ENCODE measurements at places on chromosomes 6 and 20.

- no peak overlapping the region for H3K27ac ChIP-seq
- no peaks in the 10 kb centered on the region for H3K36me3 ChIP-seq
- no peak for DNase-seq
- H3K4me3 ChIP-seq, result no peak overlapping the region
Measured at GRCh38 chr6:157804448-157805327, 18.4 kb upstream of the SNX9 start.

DNA sequence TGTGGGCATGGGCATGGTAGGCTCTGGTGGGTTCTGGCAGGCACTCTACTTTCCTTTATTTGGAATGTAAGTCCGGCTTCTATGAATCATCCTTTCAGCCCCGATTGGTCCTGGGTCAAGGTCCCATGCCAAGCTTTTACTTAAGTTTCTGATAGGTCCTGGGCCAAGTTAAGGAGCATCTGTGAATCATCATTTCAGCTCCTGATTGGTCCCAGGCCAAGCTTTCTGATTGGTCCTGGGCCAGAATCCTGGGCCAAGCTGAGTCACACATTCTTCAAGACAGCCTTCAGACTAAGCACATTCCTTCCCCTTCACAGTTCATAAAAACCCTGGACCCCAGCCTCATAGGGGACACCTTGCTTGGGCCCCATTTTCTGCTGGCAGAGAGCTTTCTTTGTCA lies 231.0 kb upstream of the EYS start:
- no peaks in the 10 kb centered on the region for H3K4me1 ChIP-seq
- H3K27ac ChIP-seq, result no peak overlapping the region
- H3K36me3 ChIP-seq, result no peaks in the 10 kb centered on the region
- DNase-seq, result no peak
- H3K4me3 ChIP-seq, result no peak overlapping the region

- H3K4me1 ChIP-seq, result no peaks in the 10 kb centered on the region
- no peak overlapping the region for H3K4me3 ChIP-seq
- no peak overlapping the region for H3K27ac ChIP-seq
- no peaks in the 10 kb centered on the region for H3K36me3 ChIP-seq
Measured at GRCh38 chr6:39037707-39038106, 10.9 kb upstream of the GLP1R start.

DNA sequence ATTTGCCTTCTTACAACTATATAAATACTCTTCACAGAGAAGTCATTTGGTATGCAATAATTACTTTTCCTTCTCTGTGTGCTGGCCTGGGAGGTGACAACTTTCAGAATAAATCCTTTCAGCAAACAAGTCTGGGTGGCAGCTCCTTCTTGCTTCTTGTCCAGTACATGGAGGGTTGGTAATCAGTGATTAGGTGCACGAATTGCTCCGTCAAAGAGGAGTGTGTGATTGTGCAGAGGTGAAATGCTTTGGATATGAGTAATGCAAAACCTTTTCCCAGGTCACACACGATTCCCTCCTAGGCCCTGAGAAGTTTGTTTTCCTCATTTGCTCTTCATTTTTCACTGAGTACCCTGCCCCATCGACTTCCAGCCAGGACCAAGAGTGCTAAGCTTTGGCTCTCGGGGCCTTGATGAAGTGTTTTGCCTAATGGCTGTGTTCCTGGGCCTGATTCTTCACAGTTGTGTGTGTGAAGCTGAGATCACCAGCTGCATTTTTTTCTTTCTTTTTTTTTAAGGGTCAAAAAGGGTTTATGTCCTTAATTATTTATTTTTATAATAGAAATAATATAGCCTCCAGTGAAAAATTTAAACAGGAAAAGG lies 216.5 kb downstream of the ZMYND8 start:
- H3K4me3 ChIP-seq, result no peak overlapping the region
- no peak overlapping the region for H3K27ac ChIP-seq
- DNase-seq, result no peak
- H3K36me3 ChIP-seq, result peaks cover 11% of the 10 kb centered on the region
- H3K27me3 ChIP-seq, result no peaks in the 10 kb centered on the region
- H3K4me1 ChIP-seq, result peaks cover 5% of the 10 kb centered on the region

DNA sequence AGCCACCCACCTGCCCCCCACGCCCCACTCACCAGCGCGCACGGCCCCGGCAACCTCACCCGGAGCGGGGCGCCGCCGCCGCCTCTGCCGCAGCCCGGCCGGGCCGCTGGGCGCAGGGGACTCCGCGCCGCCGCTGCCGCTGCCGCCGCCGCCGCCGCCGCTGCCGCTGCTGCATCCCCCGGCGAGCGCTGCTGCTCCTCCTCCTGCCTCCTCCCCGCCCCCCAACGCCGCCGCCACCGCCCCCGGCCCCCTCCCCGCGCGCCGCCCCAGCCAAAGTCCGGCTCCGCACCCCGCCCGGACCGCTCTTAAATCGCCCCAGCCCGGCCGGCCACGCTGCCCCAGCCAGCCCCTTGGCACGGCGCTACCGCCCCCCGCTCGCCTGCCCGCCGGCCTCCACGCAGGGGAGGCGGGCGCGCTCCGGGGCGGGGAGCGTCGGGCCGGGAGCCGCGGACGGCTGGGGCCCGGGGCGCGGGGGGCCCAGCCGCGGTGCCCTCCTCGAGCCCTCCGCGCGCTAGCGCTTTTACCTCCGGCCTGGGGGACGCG lies at the start of gene SULF2:
TSS of gene SULF2 (minus strand) at position 171 of the 543 bp plus-strand sequence. CDS start 28,118 bp downstream, outside the sequence.
- H3K4me3 ChIP-seq, result peak within 1 kb of the TSS; percentile 93
- H3K4me1 ChIP-seq, result peaks cover 42% of the 10 kb centered on the region
- peak; percentile 46 for DNase-seq
- peaks cover 5% of the 10 kb centered on the region for H3K36me3 ChIP-seq
- peaks cover 21% of the 10 kb centered on the region for H3K27me3 ChIP-seq

DNA sequence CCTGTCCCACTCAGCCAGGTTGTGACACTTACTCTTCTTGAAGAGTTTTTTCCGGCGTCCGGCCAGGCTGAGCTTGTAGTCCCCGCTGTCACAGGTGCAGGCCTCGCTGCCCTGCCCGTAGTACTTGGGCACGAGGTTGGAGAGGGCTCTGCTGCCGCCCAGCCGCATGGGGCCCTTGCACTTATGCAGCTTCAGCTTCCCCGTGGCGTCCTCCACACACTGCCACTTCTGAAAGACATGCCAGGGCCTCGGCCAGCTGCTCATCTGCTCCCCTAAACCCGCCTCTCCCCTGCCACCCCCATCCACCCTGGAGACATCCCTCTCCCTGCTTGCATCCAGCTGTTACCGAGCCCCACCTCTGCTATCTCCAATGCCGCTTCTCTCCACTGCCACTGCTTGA lies 113.1 kb downstream of the SULF2 start:
- peaks cover 11% of the 10 kb centered on the region for H3K27me3 ChIP-seq
- peaks cover 5% of the 10 kb centered on the region for H3K36me3 ChIP-seq
- peaks cover 13% of the 10 kb centered on the region for H3K4me1 ChIP-seq
- H3K4me3 ChIP-seq, result no peak overlapping the region
- DNase-seq, result no peak
- no peak overlapping the region for H3K27ac ChIP-seq

GRCh38 chr6:29770306-29770705 lies 47.1 kb downstream of the HLA-F start:
- DNase-seq, result no peak
- peaks cover 7% of the 10 kb centered on the region for H3K27me3 ChIP-seq
- H3K36me3 ChIP-seq, result no peaks in the 10 kb centered on the region
- H3K27ac ChIP-seq, result no peak overlapping the region

- DNase-seq, result no peak
- peak overlapping the region; percentile 1 for H3K27ac ChIP-seq
- H3K27me3 ChIP-seq, result peaks cover 3% of the 10 kb centered on the region
Measured at GRCh38 chr6:88251301-88251700, 85.2 kb upstream of the CNR1 start.

DNA sequence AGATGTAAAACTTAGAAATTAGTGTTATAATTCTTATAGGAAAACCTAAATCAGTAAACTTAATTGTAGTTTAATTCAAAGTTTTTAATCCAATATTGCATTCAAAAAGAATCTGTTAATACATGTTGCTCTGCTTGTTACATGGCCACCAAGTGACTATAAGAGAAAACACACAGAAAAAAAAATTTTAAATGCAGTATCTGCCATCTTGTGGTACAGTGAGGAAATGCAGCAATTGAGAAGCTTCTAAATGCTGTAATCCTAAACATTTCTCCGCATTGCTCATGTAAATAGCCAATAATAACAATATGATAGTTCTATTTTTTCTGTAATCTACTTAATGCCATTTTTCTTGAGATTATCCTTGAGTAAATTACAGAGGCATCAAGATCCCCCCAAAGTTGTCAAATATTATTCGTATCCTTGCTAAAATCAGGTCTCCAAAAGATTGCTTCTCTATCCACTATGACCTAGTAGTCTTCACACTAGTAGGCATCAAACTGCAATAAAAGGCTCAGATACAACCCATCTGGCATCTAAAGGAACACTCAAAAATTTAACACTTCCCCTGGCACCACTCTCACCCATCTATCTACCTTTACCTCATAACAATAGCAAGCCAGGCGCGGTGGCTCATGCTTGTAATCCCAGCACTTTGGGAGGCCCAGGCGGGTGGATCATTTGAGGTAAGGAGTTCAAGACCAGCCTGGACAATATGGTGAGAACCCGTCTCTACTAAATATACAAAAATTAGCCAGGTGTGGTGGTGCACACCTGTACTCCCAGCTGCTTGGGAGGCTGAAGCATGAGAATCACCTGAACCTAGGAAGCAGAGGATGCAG lies 34.6 kb downstream of the HDAC2 start:
- no peak overlapping the region for H3K4me3 ChIP-seq
- peaks cover 32% of the 10 kb centered on the region for H3K36me3 ChIP-seq
- peak overlapping the region; percentile 6 for H3K27ac ChIP-seq
- peaks cover 7% of the 10 kb centered on the region for H3K27me3 ChIP-seq
- no peak for DNase-seq
- no peaks in the 10 kb centered on the region for H3K4me1 ChIP-seq

DNA sequence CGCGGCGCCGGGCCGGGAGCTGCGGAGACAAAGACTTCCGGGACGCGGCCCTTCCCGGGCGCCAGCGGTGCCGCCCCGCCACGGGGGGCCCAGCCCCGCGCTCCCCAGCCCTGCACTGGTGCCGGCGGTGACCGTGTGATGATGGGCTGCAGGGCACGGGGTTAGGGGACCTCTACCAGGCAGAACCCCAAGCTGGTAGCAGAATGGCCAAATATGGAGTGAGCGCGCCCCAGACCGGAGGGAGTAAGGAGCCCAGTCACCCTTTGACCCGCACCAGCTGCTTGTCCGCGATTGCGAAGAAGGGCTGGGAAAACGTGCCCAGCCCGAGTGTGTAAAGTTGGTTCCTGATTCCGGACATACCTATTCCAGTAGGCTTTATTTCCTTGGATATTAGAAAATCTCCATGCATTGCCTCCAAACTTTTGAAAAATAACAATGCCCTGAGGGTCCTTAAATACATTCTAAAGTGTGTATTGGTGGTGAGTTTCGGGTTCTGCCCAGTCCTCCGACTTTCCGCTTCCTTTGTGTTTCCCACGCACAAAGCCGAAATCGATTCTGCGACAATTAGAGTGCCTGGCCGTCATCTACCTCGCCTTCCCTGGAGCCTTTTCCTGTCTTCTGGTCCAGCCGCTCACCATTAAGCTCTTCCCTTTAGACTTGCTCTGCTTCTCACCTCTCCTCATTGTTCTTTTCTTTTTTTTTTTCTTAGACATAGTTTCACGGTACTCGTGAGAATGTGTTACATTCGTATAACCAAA lies 1.1 kb downstream of the ABRACL start:
- H3K36me3 ChIP-seq, result no peaks in the 10 kb centered on the region
- peak; percentile 66 for DNase-seq
- no peak overlapping the region for H3K4me3 ChIP-seq
- no peak overlapping the region for H3K27ac ChIP-seq
- H3K4me1 ChIP-seq, result peaks cover 21% of the 10 kb centered on the region

DNA sequence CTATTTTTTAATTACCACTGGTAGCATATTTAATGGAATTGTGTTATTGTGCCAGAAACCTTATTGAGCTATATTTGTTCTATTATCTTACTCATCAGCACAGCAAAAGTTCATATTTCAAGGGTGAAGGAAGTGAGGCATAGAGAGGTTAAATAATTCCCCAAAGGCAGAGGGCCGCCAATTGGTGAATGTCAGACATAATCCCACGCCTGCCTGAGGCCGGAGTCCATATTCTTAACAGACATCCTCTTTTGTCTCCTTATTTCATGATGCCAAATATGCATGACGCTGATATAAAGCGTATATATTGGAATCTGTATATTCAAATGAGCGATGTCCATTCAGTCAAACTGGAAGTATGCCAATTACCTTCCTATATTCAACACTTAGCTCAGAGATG lies 505.0 kb upstream of the SLC35B3 start:
- H3K27me3 ChIP-seq, result no peaks in the 10 kb centered on the region
- no peak overlapping the region for H3K4me3 ChIP-seq
- no peaks in the 10 kb centered on the region for H3K36me3 ChIP-seq
- no peak for DNase-seq
- H3K4me1 ChIP-seq, result peaks cover 3% of the 10 kb centered on the region
- no peak overlapping the region for H3K27ac ChIP-seq

GRCh38 chr6:116543149-116543548 lies 2.3 kb downstream of the TRAPPC3L start:
- no peaks in the 10 kb centered on the region for H3K4me1 ChIP-seq
- no peaks in the 10 kb centered on the region for H3K36me3 ChIP-seq
- no peaks in the 10 kb centered on the region for H3K27me3 ChIP-seq
- no peak overlapping the region for H3K4me3 ChIP-seq
- no peak for DNase-seq
- no peak overlapping the region for H3K27ac ChIP-seq

DNA sequence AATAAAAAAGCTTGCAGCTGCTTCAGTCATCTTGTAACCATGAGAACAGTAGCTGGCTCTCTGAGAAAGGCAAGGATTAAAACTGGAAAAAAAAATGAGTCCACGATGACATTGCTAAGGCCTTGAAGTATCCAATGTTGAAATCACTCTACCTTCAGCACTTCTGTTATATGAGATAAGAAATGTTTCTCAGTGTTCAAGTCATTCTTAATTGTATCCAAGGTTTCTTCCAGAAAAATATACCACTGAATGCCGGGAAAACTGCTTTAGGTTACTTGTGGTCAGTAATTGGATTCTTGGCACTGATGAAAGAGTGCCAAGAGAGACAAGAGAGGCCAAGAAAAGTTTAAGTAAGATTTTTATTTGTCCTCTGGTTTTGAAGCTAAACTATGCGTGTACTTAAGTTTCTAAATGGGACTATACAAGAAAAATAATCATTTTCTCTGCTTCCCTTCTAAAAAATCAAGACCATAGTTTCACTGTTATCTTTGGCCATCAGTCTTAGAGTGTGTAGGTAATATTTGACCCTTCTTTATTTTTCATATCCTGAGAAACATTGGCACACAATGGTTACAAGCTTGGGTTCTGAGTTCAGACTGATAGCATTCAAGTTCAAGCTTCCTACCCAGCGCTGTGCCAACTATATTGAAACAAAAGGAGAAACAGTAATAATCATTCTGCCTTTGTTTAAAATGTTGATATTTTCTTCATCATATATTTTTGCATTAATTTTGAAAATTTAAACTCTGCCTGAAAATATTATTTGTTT lies 84.6 kb downstream of the TRDN start:
- no peaks in the 10 kb centered on the region for H3K27me3 ChIP-seq
- H3K4me3 ChIP-seq, result no peak overlapping the region
- no peak for DNase-seq

Measured in glutamatergic neuron (in vitro differentiated cells).